ENCODE measurements at places on chromosomes 7 and 10. TPM values are rescaled to one million over a fixed set of nuclear protein-coding genes. Genes with fewer than 3 reads are reported as not detected.

Gene BZW2
- 56.7 TPM for total RNA-seq

Gene AZGP1
- not detected for total RNA-seq

Gene RARRES2
- not detected for total RNA-seq

Gene RBP3
- total RNA-seq, result not detected

Gene GRID2IP
- total RNA-seq, result not detected

Gene AEBP1
- 28.5 TPM for total RNA-seq

Gene TFR2
- 4.5 TPM for total RNA-seq

Gene GPR146
- 6.5 TPM for total RNA-seq

Gene ZRANB1
- 17.5 TPM for total RNA-seq

Gene KCNH2
- total RNA-seq, result under 0.01 TPM

Gene EIF4EBP2
- 49.1 TPM for total RNA-seq

Gene DNAJC1
- 117 TPM for total RNA-seq

Gene TMEM196
- total RNA-seq, result not detected

Gene ADRB1
- not detected for total RNA-seq

Gene NFE2L3
- total RNA-seq, result 2.4 TPM

Gene SYNPO2L
- not detected for total RNA-seq
